Renal pelvis (tissue), 12 donors: ENCODE measurements at places on chromosomes 2 and 18.

DNA sequence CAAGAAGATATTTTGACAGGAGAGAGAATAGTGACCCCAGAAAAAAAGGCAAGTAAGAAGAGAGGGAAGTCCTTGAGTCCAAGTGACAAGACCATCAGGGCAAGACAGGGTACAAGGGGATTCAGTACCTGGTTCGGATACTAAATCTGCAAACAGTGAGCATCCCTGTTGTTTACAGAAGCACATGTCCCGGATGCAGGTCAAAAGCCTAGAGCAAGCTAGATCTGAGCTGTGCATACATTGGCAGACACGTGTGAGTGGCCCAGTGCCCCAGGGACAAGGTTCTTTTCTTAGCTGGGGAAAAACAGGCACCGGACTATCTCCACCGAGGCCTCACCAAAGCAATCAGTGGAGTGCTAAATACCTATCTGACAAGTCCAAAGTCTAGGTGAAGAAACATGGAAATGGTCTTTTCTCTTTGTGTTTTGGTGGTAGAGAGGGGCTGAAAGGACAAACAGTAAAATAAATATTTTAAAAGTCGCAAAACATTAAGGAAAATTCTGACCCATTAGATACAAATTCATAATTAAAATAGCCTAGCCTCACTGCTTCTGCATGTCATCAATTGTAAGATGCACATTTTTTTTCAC is 165.2 kb downstream of the SUCLG1 start:
- no peak for DNase-seq

DNA sequence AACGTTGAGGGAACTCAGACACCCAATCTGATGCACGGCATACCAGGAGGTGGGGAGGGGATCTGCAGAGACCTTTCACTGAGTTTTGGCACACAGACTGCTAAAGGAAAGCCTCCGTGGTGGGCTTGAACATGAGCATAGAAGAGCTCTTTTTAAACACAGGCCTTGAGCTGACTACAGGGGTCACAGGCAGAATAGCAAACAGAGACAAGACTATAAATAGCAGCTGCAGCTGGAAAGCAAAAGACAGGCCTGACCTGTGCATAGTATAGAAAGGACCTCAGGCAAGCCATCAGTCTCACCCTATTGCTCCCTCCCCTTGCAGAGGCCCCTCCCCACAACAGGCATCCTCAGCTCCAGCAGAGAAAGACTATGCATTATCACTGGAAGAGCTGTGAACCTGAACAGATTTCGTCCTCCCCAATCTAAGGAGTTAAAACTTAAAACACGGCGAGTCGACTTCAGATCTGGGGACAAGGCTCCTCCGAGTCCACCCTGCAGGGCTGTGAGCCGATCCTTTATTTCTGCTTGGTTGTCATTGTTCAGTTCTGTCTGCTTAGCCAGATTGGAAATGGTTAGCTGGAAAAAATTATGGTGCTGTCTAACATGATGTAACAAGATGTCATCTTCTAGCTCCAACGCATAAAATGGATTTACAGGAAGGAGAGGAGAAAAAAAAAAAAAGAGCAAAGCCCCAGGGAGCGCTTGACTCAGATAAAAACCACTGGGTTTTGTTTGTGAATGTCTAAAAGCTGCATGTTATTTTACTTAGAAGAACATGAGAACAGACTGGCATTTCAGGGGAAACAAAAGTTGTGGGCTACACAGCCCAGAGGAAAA is 25.2 kb upstream of the LCLAT1 start:
- no peak for DNase-seq

DNA sequence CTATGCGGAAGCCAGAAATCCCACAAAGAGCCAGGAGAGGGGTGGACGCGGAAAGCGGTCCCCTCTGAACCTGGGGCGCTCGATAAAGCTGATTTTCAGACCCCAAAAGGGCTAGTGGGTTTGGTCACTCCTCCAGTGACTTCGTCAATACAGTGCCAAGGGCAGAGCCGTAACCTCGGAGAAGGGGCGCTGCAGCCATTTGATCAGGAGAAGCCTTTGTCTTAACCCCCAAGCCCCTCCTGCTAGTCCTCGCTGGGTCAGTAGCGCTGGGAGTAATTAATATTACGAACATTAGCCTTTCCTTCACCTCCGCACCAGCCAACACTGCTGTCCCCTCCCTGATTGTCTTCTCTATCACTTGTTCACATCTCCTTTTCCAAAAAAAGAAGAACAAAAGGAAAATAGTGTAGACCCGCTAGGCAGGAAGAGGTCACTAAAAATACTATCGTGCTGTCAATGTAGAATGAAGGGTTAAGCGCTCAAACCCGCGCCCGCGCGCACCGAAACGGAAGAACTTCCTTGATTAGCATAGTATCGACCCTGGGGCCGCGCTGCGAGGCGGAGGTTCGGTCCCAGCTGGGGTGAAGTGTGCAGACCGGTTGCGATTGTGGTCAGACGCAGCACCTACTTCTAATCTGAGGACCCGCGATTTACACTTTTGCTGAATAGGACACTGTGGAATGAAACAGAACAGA is 63.2 kb upstream of the MAPRE2 start:
- peak; percentile 24 for DNase-seq

DNA sequence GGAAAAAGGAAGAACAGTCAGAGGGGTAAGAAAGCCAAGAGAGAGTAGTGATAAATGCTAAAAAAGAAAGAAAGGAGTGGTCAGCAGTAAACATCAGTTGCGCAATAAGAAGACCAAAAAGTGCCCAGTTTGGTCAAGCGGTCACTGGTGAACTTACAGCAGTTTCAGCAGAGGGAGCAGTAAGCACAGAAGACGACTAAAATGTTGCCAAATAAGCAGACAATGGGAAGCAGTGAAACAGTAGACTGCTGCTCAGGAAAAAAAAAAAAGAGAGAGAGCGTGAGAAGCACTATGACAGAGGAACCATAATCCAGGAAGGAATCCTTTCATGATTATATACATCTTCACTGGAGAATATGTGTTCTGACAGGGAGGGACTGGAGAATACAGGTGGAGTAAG is 45.8 kb downstream of the DNAJC10 start:
- DNase-seq, result no peak

GRCh38 chr18:59748628-59749360 is 51.6 kb upstream of the CCBE1 start:
- DNase-seq, result no peak

GRCh38 chr2:206859330-206859739 is 80.0 kb upstream of the CPO start:
- DNase-seq, result no peak

DNA sequence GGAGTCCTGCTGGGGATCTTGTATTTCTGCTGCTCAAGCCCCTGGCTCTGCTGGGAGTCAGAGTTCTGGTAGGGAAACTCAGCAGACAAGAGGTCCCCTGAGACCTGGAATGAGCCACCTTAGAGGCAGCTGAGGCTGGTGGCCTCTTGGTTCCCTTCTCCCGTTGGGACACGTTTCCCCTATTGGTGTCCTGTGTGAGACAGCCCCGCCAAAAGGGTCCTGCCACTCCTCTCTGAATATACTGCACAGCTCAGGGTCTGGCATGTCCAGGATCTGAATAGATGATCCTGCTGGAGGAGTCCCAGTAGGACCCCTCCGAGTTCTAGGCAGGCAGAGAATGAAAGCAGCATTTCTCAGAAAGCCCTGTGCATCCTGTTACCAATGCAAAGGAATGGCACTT is 2.0 kb upstream of the RALB start:
- DNase-seq, result no peak

DNA sequence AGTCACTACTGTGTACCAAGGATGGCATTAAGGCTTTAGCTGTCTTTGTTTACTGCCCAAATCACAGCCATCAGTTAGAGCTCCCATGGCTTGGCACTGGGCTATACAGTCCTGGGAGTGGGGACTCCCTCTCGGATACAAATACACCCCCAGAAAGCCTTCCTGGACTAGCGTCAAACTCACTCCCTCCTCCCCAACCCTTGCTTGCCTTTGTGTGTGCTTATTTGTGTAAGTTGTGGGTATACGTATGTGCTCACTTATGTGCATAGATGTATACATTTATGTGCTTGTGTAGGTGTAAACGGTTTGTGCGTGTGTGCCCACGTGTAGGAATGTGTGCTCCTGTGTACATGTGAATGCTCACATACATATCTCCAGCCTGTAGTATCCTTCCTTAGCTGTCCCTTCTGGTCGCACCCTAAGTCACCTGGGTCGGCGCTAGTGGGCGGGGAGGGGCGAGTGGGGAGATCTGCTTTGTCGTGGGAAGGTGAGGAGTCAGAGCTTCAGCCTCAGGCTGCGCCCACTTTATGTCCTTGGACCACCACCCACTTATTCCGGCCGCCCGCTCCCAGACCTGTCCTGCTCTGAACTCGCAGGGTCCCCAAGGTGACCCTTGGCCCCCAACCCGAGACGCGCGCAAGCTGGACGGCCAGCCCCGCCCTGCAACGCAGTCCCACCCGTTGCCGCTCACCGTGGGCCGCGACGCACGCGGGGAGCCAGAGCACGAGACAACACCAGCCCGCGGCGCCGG is 461 bp downstream of the PRADC1 start:
- DNase-seq, result no peak

- DNase-seq, result no peak
These were observed 46.9 kb downstream of the NAB1 start for GRCh38 chr2:190695739-190696138.

- DNase-seq, result no peak
These were observed 65.6 kb downstream of the MAPRE2 start for GRCh38 chr18:35106845-35107148.

- no peak for DNase-seq
These were observed 80.3 kb downstream of the SLC4A3 start for GRCh38 chr2:219707496-219708285.

DNA sequence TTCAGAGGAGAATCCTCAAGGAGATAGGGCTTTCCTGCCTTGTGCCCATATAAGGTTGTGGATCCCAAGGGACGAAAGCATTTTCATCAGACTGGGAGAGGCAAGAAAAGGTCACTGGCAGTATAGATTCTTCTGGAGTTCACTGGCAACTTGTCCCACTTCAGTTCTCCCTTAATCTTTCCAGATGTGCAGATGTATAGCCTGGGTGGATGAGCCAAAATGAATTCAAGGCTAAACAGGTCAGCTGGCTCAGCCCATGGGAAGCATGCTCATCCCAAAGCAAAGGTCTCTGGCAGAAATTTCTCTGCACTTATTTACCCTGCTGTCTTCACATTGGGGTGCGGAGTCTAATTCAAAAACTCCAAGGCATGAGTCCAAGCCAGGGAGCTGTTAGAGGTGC is 148.9 kb upstream of the TNP1 start:
- DNase-seq, result no peak

DNA sequence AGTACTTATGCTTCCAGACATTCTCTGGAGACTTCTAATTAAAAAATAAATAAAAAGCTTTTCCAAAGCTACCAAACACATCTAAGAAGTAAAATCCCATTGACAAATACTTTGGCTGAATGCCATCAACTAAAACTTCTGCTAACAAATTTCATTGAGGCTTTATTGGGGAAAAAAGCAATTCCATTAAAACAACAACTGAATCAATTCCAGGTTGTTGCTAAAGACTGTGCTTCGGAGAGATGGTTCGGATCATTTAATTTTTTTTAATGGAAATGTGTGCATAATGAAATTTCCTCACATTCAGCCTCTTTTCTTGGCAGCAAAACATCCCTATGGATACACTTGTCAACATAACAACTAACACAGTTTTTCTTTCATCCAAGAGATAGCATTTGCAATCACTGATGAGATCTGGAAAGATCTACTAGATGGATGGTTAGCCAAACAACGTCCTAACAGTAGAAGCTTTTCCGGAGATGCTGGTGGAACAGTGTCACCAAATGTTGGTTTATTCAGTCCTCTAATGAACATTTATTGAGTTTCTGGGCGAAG is 446.1 kb upstream of the FAM98A start:
- DNase-seq, result no peak

- no peak for DNase-seq
These were observed 45.9 kb downstream of the MARCO start for GRCh38 chr2:118987886-118988285.

DNA sequence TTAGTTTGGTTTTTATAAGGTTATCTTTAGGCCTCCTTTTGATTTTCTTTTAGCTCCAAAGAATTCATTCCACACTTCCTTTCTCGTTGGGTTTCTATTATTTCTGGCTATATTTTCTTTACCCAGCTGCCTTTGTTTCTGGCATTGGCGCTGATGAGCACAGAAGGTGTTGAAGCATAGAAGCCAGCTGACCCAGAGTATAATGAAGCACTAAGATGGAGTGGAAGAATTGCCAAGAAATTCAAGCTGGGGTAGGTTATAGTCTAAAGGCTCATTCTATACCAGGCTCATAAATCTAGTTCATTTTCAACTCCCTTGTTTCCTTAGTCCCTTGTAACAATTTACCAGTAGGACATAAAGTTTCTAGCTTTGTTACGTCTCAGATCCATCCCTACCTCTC is 169.5 kb downstream of the HRH4 start:
- DNase-seq, result peak; percentile 7

- DNase-seq, result no peak
These were observed 40.6 kb upstream of the RTTN start for GRCh38 chr18:70246061-70246466.

DNA sequence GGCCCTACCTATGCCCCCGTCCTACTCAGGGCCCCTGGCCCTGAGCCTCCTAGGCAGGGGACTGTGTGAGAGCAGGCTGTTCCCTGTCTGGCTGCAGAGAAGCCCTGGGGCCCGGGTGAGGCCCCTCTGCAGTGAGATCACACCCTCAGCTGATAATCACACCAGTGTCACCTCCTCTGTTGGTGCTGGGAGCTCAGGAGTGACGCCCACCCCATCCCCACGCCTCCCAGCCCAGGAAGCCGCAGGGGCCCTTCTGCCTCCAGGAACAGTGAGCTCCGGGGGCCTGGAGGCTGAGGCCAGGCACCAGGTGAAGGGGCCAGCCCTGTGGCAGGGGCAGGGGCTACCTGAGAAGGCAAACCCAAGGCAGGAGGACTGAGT is 20.0 kb downstream of the KCNIP3 start:
- DNase-seq, result no peak

GRCh38 chr18:54222922-54223567 is 1.4 kb downstream of the MBD2 start:
- DNase-seq, result no peak

- peak; percentile 85 for DNase-seq
These were observed 36.9 kb downstream of the RPL37A start for GRCh38 chr2:216535454-216535995.

GRCh38 chr2:212227755-212228154 is 310.8 kb downstream of the ERBB4 start:
- DNase-seq, result peak; percentile 1

- no peak for DNase-seq
These were observed 146.3 kb upstream of the CELF4 start for GRCh38 chr18:37711766-37712505.

DNA sequence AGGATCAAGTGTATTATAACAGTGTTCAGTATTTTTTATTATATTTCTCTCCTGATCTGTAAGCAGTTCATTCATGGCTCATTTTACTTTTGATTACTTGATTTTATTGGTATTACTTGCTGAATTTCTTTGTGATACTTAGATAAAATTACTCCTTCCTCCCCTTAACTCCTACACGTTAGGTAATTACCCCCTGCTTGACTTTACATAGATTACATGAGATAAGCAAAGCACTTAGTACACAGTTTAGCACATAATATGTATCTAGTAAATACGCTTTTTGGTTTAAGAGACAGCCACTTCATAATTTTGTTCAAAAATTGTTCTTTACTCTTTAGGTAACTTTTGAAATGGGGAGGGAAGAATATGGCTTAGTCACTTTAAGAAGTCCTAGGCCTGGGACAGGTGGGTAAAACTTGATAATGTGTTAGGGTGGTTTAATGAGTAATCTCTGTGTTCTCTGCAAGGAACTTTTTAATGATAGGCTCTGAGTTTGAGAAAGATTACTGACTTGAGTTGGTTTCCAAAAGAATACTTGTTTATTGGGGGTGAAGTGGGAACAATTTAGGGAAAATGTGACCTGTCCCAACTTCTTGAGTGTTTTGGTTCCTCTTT is 80.9 kb downstream of the NCOA1 start:
- no peak for DNase-seq
